Fibroblast of skin of right quadriceps (primary cell): ENCODE measurements at places on chromosomes 12 and 14.
A peak's percentile ranks its signal among the peaks of the same experiment; 100 is the strongest.

DNA sequence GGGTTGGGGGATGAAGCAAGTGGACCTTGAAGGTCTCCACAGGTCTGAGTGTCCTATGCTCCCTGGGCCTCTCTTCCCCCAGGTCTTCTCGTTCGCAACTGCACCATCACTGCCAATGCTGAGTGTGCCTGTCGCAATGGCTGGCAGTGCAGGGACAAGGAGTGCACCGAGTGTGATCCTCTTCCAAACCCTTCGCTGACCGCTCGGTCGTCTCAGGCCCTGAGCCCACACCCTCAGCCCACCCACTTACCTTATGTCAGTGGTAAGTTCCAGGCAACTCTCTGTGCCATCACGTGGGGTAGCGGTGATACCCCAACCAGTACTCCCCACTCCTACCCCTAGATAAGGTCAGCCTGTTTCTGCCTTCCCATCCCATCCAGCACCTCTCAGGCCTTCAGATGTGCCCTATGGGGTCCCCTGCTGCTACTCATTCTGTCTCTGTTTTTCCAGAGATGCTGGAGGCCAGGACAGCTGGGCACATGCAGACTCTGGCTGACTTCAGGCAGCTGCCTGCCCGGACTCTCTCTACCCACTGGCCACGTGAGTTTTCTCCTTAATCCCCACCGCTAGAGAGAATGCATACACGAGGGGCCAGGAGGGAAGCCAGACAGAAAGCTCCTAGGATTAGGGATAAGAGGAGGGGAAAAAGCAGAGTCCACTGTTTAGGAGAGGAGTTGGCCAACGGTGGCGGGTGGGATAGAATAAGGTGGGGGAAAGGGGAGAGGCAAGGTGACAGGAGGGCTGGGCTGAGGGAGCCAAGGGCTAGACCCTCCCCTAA, 1.6 kb upstream of the TAPBPL start:
- no peak for DNase-seq

GRCh38 chr12:122203301-122204166, at the start of gene B3GNT4:
Gene B3GNT4 (plus strand): TSS chr12:122203709. CDS start chr12:122204619, 910 bp downstream.
- DNase-seq: peak; percentile 41

DNA sequence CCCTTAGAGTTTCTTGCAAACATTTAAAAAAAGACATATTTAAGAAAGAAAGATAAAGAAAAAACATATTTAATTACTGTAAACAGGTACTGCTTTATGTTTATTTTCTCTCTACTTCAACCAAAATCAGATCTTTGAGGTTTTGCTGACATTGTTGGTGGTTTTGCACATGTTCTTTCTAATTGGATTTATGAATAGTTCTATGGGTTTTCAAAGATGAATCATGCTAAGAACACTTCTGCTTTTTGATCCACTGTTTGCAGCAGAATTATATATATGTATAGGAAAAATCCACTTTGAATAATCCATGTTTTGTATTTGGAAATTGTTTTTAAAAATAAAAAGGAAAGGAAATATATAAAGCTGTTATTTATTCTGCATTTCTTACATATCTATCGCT, 78.4 kb downstream of the FRMD6 start:
- no peak for DNase-seq

DNA sequence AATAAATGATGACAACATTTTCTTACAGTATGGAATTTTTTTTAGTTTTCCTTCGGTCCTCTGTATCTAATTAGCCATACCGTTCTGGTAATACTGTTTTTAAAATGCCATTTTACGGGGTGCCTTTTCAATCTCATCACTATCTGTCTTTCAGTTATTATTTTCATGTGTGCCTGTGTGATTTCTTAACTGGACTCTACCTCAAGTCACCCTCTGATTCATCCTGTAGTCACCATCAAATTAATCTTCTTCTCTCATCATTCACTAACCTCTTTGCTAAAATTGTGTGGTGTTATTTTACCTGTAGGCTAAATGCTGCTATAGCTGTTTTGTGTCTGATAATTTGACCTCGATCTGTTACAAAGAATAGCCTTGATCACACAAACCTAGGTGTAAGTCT, 16.0 kb upstream of the CCT2 start:
- peak; percentile 63 for DNase-seq

DNA sequence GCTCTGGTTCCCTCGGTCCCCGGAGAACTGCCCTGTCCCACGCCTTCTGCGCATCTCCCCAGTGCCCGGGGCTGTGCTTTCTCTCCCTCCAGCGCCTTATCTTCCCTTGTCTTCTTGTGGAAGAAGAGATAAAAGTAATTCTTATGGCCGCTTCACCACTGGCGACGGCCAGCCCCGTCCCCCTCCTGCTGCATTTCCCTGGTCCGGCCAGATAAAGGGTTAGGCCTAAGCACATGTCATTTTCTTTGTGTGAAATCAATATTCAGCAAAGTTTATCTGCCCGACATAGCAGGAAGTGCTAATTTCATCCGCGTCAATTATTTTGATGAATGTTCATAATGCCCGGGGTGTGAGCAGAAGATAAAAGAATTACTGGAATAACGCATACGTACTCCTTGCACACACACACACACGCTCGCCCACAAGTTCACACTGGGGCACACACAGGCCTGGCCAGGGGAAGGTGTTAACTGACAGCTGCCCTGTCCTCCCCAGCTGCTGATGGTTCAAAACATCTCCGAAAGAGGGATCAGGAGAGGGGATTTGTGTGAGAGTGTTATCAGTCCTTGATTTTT, 177.7 kb upstream of the LHX5 start:
- no peak for DNase-seq

DNA sequence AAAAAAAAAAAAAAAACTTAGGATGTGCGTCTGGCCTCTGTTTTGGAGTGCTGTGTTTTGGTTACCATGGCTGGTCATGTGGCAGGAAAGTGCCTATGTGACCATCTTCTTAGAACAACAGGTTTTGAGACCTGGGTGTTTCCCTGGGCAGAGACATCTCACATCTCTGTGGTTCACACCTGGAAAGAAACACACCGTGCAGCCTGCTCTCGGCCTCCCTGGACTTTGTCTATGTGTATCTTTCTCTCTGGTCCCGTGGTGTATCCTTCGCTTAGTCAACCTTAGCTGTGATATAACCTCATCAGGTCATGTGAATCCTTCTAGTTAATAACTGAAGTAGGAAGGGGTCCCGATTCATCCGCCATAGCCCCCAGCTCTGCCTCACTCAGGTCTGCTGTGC, 22.6 kb downstream of the ACADS start:
- no peak for DNase-seq

GRCh38 chr14:52248057-52248456, 19.4 kb upstream of the PTGDR start:
- no peak for DNase-seq

GRCh38 chr12:68587448-68587873, 23.2 kb upstream of the RAP1B start:
- no peak for DNase-seq

GRCh38 chr12:59936534-59936933, 340.7 kb downstream of the SLC16A7 start:
- DNase-seq: no peak

DNA sequence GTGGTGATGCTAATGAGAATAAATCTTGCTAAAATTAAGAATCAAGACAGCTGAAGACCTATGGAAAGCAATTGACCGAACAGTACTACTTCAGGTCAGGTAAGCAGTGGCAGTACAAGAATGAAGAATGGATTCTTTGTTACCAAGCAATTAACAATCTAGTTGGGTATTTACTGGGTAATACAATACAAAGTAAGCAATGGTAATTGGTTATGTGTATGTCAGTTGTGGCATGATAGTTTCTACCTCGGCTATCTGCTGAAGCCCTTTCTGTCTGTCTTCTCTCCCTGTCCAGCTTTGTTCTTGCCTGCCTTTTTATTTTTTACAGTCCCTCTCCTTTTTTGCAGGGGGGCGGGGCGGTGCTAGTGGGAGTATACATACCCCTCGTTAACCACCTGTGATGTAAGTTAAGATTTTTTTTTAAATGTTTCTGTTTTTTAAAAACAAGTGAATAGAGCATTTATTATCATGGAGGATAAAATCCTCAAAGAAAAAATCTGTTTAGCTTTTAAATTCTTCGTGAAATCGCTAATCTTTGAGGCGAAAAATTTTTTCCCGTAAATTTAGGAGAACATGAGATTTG, 75.9 kb downstream of the RCOR1 start:
- no peak for DNase-seq

GRCh38 chr12:10771132-10771733, 31.2 kb downstream of the TAS2R7 start:
- peak; percentile 25 for DNase-seq

DNA sequence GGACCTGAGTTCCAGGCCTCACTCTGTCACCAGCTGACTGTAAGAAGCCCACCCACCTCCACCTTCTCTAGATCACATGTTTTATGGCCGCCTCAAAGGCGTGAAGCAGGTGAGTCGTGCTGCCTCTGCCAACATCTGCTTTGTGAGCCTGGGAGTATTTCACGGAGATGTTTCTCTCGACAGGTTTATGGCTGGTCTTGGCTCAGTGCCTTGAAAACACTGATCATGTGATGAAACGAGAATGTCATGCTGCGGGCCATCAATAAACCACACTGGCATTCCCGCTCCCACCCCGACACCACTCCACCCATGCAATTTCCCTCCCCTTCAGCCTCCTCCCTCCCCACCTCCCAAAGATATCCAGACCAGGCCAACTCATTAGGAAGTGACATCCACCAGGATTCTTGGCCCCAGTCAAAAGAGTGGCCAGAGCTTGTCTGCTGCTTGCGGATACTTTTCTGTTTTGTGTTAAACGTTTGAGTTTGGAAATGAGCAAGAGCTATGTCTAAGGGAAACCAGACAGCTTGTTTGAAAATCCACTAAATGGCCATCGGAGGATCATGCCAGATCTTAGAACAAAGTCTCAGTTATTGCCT, 53.8 kb upstream of the NTF3 start:
- peak; percentile 66 for DNase-seq

- no peak for DNase-seq
Measured at GRCh38 chr12:130154276-130155070, 7.8 kb upstream of the FZD10 start.

- peak; percentile 71 for DNase-seq
Measured at GRCh38 chr12:77946541-77947061, 115.9 kb downstream of the NAV3 start.

- peak; percentile 73 for DNase-seq
Measured at GRCh38 chr14:76201162-76201561, 49.4 kb downstream of the GPATCH2L start.

DNA sequence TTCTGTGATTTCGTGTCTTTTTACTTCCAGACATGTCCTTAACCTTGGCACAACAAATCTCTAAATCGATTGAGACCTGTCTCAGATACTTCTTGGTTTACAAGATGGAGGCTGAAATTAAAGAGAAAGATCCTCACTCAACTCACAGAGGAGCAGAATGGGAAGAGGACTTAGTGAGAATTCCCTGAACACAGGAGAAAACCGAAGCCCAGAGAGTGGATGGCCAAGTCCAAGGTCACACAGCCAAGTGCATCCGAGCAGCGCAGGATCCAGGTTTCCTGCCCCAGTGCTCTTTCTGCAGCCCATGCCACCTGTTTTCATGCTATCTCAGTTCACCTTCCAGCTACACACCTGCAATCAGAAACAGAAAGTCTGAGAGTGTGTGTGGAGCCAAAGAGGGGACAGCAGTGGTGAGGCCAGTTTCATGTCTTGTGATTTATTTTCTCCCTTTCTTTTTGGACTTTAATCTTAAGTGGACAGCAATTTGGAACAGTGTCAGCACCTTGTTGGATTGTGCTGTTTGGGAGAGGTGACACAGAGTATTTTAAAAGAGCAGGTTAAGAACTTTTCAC, 22.9 kb upstream of the TCL1B start:
- no peak for DNase-seq

DNA sequence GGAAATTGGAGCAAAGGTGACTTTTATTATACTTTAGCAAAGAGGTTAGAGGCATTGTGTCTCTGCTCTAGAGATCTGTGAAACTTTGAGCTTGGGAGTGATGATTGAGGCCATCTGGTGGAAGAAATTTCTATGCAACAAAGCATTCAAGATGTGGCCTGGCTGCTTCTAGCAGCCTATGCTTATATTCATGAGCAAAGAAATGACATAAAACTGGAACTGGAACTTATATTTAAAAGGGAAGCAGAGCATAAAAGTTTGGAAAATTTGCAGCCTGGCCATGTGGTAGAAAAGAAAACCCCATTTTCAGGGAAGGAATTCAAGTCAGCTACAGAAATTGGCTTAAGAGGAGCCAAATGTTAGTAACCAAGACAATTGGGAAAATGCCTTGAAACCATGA, 70.4 kb downstream of the SDR9C7 start:
- no peak for DNase-seq

- peak; percentile 52 for DNase-seq
Measured at GRCh38 chr12:53754633-53755264, 3.0 kb upstream of the CISTR start.

- no peak for DNase-seq
Measured at GRCh38 chr12:28866715-28867503, 282.2 kb upstream of the FAR2 start.

GRCh38 chr14:68391311-68392014, 401.4 kb downstream of the ZFP36L1 start:
- DNase-seq: peak; percentile 52

- peak; percentile 98 for DNase-seq
Measured at GRCh38 chr12:115354007-115354890, 670.3 kb upstream of the TBX3 start.

- DNase-seq: no peak
Measured at GRCh38 chr14:95831468-95831867, 45.2 kb upstream of the TUNAR start.

- DNase-seq: peak; percentile 71
Measured at GRCh38 chr14:100104523-100105300, 39.5 kb downstream of the EVL start.
